Fibroblast of lung (primary cell): ENCODE measurements at places on chromosomes 4 and X.

GRCh38 chr4:111945014-111945413 is 200.2 kb upstream of the FAM241A start:
- peak; percentile 9 for DNase-seq

DNA sequence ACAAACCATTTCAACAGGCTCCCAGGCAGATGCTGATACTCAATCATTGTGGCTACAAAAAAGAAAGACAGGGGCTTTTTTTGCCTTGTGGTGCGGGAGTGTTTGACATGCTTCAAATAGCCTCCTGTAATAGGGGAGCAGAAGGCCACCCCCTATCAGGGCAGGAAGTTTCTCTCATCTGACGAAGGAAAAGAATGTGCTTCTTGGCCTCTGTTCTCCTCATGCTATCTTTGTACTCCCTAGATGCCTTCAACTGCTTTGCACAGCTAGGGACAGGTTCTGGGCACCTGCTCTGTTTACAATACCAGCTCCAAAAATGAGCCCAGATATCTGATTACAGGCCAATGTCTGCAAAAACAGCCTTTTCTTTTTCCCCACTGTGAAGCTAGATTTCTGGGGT is 391.1 kb downstream of the STIM2 start:
- DNase-seq: no peak

DNA sequence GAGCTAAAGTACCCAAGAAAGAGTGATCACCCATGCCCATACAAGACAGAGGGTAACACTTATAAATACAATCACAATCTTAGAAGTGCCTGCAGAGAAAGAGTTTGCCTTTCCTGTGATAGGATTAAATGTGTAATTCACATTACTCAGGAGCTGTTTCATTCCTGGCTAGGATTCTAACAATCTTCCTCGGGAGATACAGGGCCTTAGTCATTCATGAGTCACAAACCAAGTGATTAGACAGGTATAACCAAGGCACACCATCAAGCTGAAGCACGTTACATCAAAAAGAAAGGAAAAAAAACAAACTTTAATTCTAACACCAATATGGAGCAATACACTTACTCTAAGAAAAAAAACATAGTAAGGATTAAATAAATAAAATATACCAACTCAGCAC is 14.9 kb downstream of the ABCG2 start:
- peak; percentile 18 for DNase-seq

DNA sequence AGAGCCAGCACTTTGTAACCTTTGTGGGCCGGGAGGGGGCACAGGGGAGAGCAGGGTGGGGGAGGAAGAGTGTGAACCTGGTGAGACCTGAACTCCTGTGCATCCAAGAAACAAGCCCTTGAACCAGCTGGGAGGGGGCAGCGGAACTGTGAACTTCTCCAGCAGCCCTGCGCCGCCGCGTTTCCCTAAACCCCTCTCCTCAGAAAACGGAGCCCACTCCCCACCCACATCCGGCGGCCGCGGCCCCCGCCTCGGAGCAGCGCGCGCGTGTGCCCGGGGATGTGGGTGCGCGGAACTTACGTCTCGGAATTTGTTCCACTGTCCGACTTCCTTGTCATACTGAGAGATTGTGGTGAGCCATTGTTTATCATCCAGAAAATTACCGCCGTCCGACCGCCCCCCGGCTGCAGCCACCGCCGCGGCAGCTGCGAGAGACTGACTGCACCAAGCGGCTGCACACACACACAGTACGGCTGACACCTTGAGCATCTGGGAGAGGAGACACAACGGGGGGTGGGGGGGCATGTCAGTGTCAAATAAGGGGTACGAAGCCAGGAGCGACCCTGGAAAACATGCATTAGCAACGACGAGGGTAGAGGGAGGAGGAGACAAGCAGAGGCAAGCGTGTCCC is 494 bp downstream of the SPOCK3 start:
- DNase-seq: peak; percentile 39

GRCh38 chr4:8038719-8039251 is 99.1 kb upstream of the AFAP1 start:
- no peak for DNase-seq

GRCh38 chrX:87900320-87900908 is 382.8 kb downstream of the KLHL4 start:
- DNase-seq: no peak

GRCh38 chr4:31045151-31045550 is 325.0 kb downstream of the PCDH7 start:
- DNase-seq: no peak

- no peak for DNase-seq
Observed at GRCh38 chr4:185108669-185109068, 34.4 kb upstream of the SLC25A4 start.

DNA sequence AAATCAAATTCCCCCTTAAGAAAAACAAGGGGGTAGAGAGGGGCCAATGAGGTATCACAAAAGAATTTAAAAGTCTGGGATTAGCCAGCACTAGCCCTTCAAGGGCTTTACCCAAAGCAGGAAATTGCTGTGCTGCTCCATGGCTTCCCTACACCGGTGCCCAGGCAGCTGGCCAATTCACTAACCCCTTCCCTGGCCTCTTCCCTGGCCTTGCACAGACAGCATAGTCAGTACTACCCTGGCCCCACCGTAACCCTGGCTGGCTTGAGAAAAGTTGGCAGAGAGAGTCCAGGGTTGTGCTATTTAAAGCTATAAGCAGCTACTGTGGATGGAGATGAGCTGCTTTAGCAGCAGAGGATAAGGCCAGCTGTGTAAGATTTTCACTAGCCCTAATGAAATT is 43.1 kb downstream of the ADAMTS3 start:
- DNase-seq: peak; percentile 88

DNA sequence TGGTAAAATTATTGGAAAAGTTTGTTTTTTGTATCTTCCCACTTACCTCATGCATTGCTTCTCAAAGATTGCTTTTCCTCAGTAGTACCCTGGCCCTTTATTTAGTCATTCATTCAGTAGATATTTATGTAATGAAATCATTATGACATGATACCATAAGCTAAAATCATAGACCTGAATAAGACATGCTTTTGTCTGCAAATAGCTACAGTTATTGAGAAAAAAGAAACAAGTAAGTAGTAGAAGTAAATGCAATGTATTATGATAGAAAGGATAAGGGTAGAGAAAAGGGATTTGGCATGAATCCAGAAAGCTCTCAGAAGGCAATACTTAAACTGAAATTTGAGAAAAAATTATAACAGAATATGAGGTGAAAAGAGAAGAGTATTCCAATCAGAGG is 352.5 kb downstream of the GPM6A start:
- DNase-seq: no peak

DNA sequence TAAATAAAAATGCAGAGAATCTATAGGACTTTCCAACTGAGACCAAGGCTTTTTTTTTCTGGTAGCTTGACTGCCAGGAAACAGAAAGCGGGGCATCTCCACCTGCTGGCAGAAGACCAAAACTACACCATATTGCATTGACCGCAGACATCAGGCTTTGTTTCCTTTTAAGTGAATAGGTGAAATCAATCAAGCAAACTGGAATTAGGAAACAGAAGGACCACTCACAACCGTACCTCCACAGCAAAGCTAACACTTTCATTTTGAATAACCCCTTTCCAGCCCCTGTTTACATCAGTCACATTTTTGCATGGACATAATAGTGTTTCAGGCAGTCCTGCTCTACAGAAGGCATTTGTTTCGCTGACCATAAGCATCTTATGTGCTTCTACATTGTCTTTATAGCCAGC is 218.2 kb downstream of the IDS start:
- DNase-seq: peak; percentile 55

DNA sequence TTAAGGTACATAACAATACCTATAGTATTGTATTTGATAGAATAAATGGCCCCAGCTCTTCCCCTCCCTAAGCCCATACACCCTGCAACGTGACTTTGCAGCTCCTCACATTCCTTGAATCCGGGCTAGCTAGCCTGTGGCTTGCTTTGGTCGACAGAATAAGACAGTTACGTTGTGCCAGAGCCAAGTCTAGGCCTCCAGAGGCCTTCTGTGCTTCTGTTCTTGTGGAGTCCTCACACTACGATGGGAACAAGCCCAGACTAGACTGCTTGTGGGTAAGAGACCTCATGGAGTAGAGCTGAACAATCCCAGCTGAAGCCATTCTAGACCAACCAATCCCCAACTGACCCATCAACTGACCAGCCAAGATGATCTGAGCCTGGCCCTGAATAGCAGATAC is 102.4 kb upstream of the PLAC1 start:
- DNase-seq: no peak

- DNase-seq: no peak
Observed at GRCh38 chr4:87531621-87532020, 2.4 kb upstream of the SPARCL1 start.

- peak; percentile 82 for DNase-seq
Observed at GRCh38 chr4:77044461-77045150, 31.2 kb downstream of the CCNI start.

DNA sequence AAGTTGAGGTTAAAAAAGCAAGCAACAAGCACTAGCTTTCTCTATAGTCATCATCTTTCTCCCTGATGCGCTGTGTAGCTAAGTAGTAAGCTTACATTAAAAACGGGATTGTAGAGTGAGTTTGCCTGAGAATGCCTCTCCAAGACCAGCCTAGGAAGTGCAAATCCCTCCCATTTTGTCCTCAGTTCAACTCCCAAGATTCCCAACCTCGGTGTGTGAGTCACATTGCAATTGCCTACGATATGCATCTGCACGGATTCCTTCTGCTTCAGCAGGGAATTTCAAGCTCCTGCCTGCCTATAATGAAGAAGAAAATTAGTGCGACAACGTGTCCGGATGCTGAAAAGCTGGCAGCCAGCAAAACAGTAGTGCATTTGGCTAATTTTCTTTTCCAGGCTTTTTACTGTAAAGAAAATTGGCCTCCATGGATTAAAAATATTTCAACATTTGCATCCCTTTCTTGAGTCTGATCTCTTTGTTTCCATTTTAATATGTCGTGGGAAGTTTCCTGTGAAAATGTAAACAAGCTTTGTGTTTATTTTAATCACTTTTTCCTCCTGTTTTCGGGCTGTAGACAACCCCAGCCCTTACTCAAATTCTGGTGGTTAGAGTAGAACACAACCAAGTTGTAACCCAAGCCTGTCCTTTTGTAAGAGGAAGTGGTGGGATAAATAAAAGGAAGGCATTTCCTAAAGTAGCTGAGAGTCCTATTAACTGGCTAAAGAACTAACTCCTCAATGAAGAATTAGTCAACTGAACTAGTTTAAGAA is 58.4 kb upstream of the TET2 start:
- peak; percentile 98 for DNase-seq

DNA sequence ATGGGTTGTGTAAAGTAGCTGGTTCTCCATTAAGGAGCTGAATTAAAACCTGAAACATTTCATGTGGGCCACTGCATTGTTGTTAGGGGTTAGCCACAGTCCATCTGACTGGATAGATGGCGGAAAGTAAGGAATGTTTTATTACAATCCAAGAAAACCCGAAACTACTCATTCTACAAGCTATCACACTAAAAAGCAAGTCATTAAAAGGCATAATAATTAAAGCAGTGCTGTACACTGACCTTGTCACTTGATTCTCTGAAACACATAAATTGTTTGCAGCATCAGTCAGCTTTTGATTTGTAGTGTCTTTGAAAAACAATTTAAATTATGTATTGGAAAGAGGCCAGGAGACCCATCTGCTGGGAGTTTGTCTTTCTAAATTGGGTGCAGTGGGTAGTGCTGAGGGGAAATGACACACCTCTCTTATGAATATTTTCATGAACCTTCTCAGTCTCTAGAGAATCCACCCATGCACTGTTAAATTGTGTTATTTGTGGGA is 75.7 kb upstream of the ANK2 start:
- DNase-seq: no peak

GRCh38 chr4:105461221-105461620 is 12.6 kb downstream of the PPA2 start:
- peak; percentile 18 for DNase-seq

DNA sequence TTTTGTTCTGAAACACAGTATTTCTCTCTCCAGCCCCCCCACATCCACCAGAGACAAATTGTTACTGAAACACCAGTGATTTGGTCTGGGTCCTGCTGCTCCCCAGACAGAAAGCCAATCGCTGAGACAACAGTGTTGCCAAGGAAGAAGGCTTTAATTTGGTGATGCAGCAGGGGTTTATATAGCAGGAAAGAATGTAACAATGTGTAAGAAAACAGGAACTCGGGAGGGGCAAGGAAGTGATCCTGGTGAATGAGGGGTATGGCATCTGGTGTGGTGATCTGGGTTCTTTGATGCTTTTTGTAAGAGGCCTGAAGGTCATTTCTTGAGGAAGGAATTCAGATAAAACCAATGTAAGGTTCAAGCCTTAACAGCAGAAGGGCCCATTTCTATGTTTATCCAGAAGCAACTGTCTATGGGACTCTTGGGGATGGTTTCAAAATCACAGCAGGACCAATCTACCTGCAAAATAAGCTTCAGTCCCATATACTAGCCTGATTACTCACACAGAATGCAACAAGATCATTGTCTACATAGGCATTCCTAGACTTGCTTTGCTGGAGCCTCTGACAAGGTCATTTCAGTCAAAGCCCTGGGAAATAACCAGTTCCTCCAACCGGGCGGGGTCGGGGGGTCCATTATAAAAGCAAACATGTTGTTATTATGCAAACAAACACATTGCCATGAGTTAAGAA is 445.2 kb upstream of the ZFP42 start:
- DNase-seq: peak; percentile 21

GRCh38 chr4:3465698-3466671 is 2.9 kb downstream of the DOK7 start:
- no peak for DNase-seq

DNA sequence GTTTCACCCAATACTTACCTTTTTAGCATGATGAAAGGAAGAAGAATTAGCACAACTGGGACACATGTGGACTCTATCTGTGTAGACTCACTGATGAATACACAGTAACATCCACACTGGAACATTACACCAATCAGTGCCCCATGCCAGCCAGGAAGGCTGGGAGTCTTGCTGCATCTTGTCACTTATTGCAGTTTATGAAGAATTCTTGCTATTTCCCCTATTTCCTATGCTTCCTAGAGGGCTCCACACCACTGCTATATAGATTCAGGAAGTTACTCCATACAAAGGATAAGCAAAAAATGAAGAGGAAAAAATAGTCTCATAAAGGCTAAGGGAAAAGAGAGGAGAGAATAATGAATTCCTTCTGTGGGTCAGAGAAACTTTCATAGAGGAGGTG is 201.0 kb downstream of the CAMK2D start:
- no peak for DNase-seq

DNA sequence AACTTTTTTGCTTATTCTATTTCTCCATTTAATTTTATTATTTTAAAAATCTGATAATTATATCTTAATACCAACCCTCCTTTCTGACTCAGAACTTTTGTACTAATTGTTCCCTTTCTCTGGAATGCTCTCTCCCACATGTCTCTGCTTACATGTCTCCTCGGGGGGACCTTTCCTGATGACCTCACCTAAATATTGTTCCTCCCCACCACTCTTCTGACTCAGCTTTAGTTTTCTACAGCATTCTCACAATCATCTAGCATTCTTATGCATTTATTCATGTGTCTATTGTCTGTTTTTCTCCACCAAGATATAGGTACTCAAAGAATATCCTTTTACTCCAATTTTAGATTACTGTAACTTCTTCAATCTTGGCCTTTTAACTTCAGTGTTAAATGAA is 128.7 kb downstream of the MSL3 start:
- DNase-seq: no peak
